Stimulated activated naive CD4-positive, alpha-beta T cell treated with Interleukin-2 at 50 U/mL for 16 hours (primary cell): ENCODE measurements at places on chromosomes 7 and 10.

DNA sequence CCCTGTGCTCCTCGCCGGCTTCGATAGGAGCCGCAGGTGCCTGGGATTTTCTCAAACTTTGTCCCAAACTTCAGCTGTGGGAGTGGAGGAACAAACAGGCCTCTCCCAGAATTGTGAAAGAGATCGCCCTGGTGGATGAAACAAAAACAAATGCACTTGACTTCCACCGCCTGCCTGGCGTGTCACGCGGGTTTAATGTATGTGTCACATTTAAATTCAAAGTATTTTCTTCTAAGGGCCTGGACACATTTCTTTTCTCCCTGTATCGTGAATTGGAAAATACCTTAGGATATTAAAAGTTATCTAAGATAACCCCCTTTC is 694 bp upstream of the WASL start:
- DNase-seq = no peak

- no peak for DNase-seq
These were observed 9.1 kb downstream of the PRKG1 start for GRCh38 chr10:51083356-51083853.

DNA sequence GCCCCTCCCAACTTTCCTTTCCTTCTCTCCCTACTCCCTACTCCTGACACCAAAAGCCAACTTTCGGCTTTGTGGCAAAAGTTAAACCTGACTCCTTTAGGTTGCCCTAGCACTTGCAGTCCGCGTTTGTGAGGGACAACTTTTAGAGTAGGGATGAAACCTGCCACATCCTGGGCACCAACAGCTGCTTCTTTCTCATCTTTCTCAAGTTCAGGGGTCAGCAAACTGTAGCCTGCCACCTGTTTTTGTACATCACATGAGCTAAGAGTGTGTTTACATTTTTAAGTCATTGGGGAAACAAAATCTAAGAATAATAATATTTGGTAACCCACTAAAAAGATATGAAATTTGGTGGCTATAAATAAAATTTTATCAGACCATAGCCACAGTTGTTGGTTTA is 660.6 kb downstream of the KCNMA1 start:
- DNase-seq = no peak

DNA sequence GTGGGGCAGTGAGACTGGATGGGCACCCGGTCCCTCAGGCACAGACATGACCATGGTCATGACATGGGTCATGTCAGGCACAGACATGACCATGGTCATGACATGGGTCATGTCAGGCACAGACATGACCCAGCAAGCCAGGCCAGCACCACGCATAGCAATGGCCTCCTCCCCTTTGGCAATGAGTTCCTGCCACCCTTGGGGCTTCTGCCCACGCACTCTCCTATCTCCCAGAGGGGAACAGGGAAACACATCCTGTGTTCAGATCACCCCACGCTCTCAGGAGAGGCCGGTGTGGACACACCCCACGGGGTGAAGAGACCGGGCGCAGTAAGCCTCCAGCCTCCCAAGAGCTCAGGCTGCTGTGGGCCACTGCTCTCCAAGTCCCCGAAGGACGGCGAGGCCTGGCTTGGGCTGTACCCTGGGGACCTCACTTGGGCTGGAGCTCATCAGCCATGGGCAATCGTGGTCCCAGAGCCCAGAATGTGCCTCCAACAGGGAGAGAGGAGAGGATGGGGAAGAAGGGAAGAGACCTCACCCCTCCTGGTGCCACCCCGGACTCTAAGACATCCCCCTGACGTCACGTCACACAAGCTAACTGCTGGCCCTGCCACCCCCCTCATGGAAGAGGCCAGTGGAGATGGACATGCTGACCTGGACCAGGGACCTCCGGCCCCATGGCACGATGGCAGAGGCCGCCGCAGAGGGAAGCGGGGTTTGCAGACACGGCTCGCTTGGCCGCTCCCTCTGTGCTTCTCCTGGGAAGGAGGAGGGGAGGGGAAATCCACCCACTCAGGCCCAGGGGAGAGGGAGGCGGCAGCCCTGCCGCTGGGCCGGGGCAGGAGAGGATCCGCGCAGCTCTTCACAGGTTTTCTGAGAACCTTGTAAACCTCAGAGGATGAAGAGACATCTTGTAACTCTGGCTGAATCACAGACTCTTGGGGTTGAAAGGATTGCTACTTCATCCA is 269.6 kb downstream of the ELFN1 start:
- no peak for DNase-seq

- DNase-seq = no peak
These were observed 39.9 kb upstream of the SMNDC1 start for GRCh38 chr10:110344622-110345021.

DNA sequence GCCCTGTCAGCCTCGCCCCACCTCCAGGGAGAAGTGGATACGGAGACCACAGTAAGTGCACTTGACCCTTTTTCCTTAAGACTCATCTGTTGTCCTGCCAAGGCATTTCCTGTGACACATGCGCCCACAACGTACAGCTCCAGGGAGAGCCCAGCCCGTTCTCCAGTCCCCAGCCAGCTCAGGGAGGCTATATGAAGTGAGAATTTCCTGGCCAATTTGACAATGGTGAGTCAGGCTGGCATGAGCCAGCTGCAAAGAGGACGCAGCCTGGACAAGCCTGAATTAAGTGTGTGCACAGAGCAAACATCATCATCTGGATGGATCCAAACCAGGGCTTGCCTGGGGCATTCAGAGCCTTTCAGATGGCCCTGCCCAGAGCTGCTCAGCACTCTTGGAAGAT is 244.8 kb downstream of the KCNMA1 start:
- no peak for DNase-seq

- no peak for DNase-seq
These were observed 32.2 kb downstream of the CTTNBP2 start for GRCh38 chr7:117841011-117841410.

- no peak for DNase-seq
These were observed 7.2 kb downstream of the DLX6 start for GRCh38 chr7:97012365-97013133.

DNA sequence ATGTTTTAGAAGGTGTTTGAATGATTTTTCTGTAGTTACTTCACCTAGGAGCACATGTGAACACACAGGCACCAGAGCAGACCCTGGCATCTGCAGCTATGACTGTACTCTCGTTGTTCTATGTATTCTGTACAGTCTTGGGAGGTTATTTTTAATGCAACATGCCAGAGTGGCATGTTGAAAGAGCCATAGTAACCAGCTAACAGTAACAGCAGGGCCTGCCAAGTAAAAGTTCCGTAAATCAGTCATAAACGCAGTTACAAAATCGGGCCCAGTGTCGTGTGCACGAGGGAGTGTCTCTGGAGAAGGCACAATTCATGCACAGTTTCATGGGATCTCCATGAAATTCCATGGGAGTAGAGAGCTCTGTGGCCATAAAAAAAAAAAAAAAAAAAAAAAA is 108.3 kb upstream of the CDK6 start:
- no peak for DNase-seq

- no peak for DNase-seq
These were observed 51.9 kb upstream of the VIPR2 start for GRCh38 chr7:159196584-159196983.

GRCh38 chr7:34096198-34096651 is 190.9 kb downstream of the BMPER start:
- no peak for DNase-seq

GRCh38 chr10:77841711-77842375 is 84.7 kb downstream of the DLG5 start:
- no peak for DNase-seq

GRCh38 chr10:69384320-69384719 is 32.4 kb downstream of the TACR2 start:
- DNase-seq = no peak

DNA sequence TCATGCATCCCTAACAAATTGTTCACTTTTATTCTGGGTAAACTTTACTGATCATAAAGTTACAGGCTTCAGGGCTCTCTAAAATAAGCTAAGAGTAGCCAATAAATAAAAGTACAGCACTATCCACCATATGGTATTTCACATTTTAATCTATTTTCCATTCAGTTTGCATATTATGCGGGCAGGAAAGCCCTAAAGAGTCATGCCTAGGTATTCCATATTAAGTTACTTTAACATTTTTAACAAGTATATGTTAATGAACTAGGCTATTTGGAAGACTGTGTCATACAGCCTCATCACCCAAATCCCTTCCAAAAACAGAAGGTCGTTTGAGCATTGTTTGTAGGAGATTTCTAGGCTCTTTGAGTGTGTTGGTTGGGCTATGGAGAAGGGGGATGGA is 106.3 kb downstream of the CPED1 start:
- DNase-seq = no peak

DNA sequence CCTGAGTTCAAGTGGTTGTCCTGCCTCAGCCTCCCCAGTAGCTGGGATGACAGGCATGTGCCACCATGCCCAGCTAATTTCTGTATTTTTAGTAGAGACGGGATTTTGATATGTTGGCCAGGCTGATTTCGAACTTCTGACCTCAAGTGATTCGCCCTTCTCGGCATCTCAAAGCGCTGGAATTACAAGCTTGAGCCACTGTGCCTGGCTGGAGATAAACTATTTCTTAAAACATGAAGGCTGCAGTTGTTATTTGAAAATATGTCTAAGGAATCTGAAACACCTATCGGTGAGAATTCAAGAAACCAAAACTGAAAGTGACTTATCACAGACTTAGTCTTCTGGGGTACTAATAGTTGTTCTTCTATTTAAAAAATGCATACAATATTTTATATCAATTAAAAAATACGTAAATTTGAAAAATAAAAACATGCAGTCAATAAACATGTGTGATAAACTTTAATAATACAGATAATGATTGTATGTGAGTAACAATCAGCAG is 176.9 kb upstream of the PRSS58 start:
- DNase-seq = no peak

DNA sequence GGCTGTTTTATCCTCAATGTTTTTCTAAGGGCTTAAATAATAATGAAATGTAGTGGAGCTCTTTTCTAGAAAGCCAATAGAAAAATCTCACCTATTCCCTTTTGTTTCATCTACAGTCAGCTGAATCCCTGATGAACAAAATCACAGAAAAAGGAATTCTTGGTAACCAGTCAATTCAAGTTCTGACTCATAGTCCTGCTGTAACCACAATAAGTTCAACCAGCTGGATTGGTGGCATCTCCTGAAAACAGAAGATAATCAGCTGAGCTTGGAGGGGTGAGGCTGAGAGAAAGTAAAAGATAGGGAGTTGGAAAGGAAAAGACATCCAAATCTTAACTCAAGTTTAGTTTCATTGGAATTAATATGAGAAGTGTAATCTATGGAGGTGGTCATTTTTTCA is 772.1 kb downstream of the CCSER2 start:
- DNase-seq = no peak

DNA sequence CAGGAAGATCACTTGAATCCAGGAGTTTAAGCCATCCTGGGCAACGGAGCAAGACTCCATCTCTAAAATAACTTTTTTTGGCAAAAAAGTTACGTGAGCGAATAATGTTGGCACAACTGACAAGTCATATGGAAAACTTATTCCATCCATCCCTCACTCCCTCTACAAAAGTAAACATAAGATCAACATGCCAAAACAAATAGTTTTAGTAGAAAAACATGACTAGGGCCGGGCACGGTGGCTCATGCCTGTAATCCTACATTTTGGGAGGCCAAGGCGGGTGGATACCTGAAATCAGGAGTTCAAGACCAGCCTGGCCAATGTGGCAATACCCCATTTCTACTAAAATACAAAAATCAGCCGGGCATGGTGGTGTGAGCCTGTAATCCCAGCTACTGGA is 25.6 kb downstream of the SLC25A16 start:
- DNase-seq = no peak

DNA sequence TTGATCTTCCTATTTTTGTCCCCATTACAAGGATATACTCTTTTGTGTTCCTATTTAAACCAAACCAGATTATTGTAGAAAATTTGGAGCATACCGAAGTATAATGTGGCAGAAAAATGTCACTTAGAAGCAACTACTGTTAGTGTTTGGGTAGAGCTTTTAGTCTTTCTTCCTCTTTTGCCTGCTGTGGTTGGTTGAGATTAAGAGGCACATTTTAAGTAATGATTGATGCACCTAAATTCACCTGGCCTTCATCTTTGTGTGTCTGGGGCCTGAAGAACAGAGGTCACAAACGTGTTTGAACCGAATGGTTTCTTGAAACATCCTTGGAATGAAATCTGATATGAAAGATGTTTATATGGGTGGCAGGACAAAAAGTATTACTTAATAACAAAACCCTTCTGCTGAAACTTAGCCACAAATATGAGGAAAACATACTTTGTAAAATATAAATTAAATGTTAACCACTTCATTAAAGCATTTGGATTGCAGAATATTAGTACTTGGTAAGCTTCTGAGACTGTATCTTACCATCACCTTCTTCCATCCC is 2.6 kb downstream of the BPGM start:
- DNase-seq = no peak

- DNase-seq = no peak
These were observed 5.8 kb upstream of the SCD start for GRCh38 chr10:100340948-100341847.

- peak; percentile 15 for DNase-seq
These were observed 26.2 kb upstream of the ZNF467 start for GRCh38 chr7:149799397-149800168.

GRCh38 chr7:113918946-113919345 is at the start of gene PPP1R3A:
Gene PPP1R3A (minus strand): TSS chr7:113919009. CDS start chr7:113918996, 13 bp downstream.
- no peak for DNase-seq

GRCh38 chr7:158749396-158749795 is 44.8 kb upstream of the NCAPG2 start:
- no peak for DNase-seq

DNA sequence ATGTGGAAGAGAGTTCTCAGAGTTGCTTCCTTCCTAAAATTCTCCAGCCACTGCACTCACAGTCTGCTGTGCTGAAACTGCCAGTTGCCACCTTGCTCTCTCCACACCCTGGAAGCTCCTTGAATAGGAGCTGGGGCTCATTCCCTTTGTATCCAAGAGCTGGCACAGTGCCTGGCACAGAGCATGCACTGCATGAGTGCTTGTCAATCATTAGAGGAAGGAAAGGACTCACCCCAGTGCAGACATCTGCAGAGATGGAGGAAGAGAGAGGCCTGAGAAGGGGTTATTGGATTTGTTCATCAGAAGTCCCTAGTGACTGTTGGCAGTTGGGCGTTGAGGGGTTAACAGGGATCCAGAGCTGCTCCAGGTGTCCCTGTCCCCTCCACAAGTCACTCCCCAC is 41.7 kb upstream of the DUSP5 start:
- no peak for DNase-seq
